ENCODE measurements at places on chromosomes 1 and 21. TPM values are rescaled to one million over a fixed set of nuclear protein-coding genes. Genes with fewer than 3 reads are reported as not detected.

DNA sequence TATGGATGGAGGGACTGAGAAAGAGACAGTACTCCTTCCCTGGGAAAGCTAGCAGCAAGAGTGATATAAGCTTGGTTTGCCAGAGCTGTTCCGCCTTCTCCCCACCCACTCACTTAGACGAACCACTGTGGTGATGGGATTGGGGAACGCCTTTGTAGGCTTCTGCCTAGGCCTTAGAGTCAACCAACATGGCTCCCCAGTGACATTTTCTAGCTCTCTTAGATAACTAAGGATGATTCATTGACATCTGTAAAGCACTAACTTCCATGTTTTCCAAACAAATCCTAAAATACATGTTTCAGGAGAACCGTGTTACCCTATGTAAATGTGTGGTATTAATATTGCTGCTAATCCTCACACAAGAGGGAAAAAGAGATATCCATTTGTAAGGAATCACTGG, 21.6 kb upstream of the SSX2IP start:
- H3K27me3 ChIP-seq, result peaks cover 11% of the 10 kb centered on the region
- no peak overlapping the region for H3K27ac ChIP-seq
- H3K4me3 ChIP-seq, result no peak overlapping the region
- H3K4me1 ChIP-seq, result no peaks in the 10 kb centered on the region
- no peak for DNase-seq
- H3K36me3 ChIP-seq, result no peaks in the 10 kb centered on the region

- no peak overlapping the region for H3K27ac ChIP-seq
- no peaks in the 10 kb centered on the region for H3K36me3 ChIP-seq
- peaks cover 29% of the 10 kb centered on the region for H3K27me3 ChIP-seq
- DNase-seq, result no peak
- H3K4me1 ChIP-seq, result no peaks in the 10 kb centered on the region
- H3K4me3 ChIP-seq, result no peak overlapping the region
Measured at GRCh38 chr1:22627331-22627730, 9.1 kb upstream of the C1QA start.

DNA sequence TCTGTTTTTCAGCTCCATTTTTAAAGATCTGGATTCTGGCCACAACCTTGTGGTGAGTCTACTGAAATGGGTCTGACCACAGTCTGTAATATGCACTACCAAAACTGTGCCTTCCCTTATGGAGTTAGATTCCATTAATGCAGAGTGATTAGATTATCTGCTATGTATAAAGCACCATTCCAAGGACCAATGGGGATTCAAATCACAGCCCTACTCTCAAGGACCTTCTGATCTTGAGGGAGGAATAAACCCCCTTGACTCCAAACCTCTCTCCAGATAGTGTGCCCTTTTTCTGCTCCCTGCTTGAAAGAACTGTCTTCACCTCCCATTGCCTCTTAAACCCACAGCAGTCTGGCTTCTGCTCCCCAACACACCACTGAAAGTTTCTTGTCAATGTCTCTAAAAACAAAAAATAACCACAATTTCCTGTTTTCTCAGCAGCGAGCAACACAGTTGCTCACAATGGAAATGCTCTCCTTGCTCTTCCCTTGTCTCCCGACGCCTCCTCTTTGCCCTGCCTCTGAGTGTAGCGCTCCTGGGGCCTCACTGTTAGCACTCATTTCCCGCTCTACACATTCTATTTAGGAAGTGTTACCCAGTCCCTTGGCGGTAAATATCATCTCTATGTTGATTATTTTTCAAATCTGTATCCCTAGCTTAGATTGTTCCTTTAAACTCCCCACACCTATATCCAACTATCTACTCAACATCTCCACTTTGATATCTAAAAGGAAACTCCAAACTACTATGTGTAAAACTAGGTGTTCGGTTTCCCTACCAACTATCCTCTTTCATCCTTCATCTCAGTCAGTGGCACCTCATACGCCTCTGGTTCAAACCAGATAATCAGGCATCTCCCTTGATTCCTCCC, 13.6 kb downstream of the PCNX2 start:
- H3K4me3 ChIP-seq, result peak overlapping the region; percentile 47
- no peaks in the 10 kb centered on the region for H3K27me3 ChIP-seq
- peak overlapping the region; percentile 27 for H3K27ac ChIP-seq

DNA sequence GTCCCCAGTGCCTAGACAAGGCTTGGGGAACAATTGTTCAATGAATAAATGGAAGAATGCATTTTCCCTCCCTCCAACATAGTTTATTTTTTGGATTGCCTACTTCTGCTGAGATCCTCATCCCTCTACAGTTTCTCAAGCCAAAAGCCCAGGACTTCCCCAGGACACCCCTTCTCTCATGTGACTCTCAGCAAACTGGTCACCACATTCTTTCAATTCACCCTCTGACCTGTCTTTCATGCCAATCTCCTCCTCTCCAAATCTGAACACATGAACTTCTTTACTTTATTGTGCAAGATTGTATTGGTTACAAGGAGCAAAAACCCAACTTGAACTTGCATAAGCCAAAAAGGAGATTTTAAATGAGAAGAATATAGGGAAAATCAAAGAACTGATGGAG, 103.2 kb upstream of the JUN start:
- no peak overlapping the region for H3K4me3 ChIP-seq
- H3K4me1 ChIP-seq, result peaks cover 37% of the 10 kb centered on the region
- no peaks in the 10 kb centered on the region for H3K27me3 ChIP-seq
- H3K36me3 ChIP-seq, result peaks cover 7% of the 10 kb centered on the region

GRCh38 chr1:178142806-178143205, 48.9 kb downstream of the RASAL2 start:
- no peak overlapping the region for H3K4me3 ChIP-seq
- no peaks in the 10 kb centered on the region for H3K27me3 ChIP-seq
- no peaks in the 10 kb centered on the region for H3K36me3 ChIP-seq
- H3K4me1 ChIP-seq, result no peaks in the 10 kb centered on the region
- DNase-seq, result no peak
- no peak overlapping the region for H3K27ac ChIP-seq

DNA sequence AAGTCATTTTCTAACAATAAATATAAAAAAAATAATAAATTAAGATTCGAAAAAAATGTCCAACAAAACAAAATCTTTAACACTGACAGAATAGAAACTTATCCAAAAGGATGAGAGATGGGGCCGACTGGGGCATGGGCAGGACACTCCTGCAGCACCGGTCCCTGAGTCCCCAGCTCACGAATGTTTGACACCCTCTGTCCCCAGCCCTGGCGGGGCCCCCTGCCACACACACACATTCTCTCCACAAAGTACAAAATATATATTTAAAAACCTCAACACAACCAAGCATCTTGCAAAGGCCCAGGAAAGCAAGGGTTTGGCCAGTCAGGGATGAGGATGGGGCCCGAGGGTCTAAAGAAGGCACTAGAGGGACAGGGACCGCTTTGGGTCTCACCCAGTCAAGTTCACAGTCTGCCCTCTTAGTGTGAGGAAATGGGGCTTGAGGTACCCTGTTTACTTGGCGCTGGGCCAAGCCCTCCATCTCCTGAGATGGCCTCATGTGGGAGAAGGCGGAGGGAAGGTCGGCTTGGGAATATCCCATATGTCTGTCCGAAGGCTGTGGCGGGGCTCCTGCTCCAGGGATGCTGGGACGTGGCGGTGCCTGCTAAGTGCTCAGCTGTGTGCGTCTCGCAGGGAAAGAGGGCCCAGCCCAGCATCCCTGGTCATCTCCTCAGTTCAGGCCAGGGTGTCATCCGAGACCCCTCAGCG, 31.3 kb downstream of the EPHA2 start:
- H3K27me3 ChIP-seq, result no peaks in the 10 kb centered on the region
- no peak for DNase-seq
- peaks cover 6% of the 10 kb centered on the region for H3K4me1 ChIP-seq

DNA sequence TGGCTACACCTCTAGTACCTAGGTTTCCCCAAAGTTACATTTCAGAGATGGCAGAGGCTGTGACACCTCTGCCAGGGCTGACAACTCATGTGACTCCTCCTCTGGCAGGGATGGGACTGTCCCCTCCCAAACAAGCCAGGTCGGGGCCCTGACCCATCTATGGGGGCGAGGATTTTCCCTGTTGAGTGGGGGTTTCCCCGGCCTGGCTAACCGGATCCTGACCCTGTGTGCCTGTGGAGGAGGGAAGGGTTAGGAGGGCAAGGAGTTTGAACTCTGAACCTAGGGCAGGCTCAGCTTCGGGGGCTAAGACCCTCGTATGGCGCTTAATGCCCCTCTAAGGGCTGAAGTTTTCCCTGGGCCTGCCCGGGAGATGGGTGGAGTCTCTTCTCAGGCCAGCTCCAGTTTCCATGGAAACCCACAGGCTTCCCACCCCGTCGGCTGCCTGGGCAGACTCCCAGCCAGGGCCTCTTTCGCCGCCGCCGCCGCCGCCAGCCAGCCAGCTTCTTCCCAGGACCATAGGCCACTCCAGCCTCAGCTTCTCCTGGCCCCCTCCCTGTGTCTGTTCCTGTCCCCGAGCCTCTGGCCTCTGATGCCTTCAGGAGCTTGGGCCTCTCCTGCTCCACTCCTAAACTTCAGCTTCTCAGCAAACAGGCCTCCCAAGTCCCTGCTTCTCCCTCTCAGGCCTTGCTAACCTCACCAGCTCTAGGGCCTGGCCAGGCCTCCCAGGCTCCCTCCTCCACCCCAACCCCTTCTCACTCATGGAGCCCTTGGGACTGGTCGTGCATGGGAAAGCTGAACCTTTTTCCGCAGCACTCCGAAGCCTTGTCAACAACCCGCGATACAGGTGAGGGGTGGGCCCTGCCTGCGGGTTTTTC, at the start of gene BTBD19:
Gene BTBD19, plus strand, starts transcription at position 461 of the 875 bp plus-strand sequence. Its CDS starts 298 bp downstream, at position 759.
- no peak for DNase-seq
- H3K4me1 ChIP-seq, result peaks cover 49% of the 10 kb centered on the region
- peak within 1 kb of the TSS; percentile 99 for H3K27ac ChIP-seq
- H3K4me3 ChIP-seq, result peak within 1 kb of the TSS; percentile 78
- H3K27me3 ChIP-seq, result no peaks in the 10 kb centered on the region

DNA sequence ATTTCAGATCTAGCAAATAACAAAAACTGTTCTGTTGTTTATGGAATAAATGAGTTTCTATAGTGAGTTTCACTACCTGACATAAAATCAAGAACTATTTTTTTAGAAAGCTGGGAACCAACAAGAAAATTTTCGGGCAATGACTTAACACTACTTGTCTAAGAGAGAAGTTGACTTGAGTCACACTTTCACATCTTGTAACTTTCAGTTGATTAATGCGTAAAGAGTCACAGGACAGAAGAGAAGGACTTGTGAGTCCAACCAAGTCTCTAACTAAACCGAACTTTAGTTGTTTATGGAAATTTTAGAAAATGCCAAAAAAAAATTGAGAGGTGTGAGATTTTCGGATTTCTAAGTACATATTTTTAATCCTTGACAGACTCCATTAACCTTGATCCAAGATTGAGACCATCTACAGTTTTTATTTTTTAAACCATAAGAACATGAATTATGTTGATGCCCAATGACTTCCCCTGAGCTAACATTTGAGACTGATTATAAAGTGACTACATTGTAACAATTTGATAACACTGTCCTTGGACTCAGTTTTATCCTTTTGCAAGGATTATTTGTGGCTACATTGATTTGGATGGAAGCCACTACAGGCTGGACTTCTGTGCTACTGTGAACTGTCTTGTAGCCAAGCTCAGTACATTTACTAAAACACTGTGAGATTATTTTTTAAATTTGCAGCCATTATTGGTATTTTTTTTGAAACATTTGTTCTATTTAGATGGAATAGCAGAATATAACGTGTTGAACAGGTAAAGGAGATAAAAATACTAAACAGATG, 284.0 kb downstream of the PTPRC start:
- peaks cover 47% of the 10 kb centered on the region for H3K36me3 ChIP-seq
- DNase-seq, result no peak
- no peaks in the 10 kb centered on the region for H3K27me3 ChIP-seq

DNA sequence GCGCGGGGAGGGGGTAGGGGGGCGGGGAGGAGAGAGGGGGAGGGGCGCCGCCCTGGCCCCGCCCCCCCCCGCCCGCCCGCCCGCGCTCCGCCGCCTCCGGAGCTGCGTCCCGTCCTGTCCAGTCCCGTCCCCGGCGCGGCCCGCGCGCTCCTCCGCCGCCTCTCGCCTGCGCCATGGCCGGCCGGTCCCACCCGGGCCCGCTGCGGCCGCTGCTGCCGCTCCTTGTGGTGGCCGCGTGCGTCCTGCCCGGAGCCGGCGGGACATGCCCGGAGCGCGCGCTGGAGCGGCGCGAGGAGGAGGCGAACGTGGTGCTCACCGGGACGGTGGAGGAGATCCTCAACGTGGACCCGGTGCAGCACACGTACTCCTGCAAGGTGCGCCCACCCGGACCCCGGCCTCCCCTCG, at the start of gene AGRN:
Gene AGRN, plus strand, starts transcription at position 121 of the 405 bp plus-strand sequence. Its CDS starts 53 bp downstream, at position 174.
- peak within 1 kb of the TSS; percentile 60 for H3K4me3 ChIP-seq
- peaks cover 12% of the 10 kb centered on the region for H3K36me3 ChIP-seq
- H3K27me3 ChIP-seq, result peaks cover 2% of the 10 kb centered on the region

GRCh38 chr1:24503059-24503751, 569 bp downstream of the RCAN3 start:
- peaks cover 58% of the 10 kb centered on the region for H3K4me1 ChIP-seq
- peak overlapping the region; percentile 93 for H3K27ac ChIP-seq
- peak overlapping the region; percentile 92 for H3K4me3 ChIP-seq
- peaks cover 22% of the 10 kb centered on the region for H3K36me3 ChIP-seq
- no peaks in the 10 kb centered on the region for H3K27me3 ChIP-seq
- no peak for DNase-seq

DNA sequence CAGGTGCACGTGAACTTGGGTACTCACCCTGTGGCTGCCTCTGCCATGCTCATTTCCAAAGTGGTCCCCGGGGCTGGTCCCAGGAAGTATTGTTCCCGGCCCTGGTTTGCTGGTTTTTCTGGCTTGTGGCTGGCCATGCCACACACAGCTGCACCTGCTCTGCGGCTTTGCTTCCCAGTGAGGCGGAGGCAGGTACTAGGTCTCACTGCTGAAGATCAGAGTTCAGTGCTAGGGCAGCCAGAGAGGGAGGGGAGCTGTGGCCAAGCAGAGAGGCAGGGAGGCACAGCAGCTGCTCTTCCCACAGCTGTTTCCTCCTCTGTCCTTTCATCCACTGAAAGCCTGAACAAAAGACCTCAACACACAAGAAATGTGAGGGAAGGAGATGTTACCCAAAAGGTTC, 30.5 kb downstream of the ENO1 start:
- H3K4me1 ChIP-seq, result peaks cover 7% of the 10 kb centered on the region
- DNase-seq, result no peak
- H3K4me3 ChIP-seq, result no peak overlapping the region
- H3K27me3 ChIP-seq, result peaks cover 4% of the 10 kb centered on the region
- H3K27ac ChIP-seq, result no peak overlapping the region

GRCh38 chr1:106755682-106756406, 300.6 kb upstream of the PRMT6 start:
- H3K27me3 ChIP-seq, result no peaks in the 10 kb centered on the region
- H3K4me3 ChIP-seq, result no peak overlapping the region
- no peaks in the 10 kb centered on the region for H3K36me3 ChIP-seq
- H3K4me1 ChIP-seq, result no peaks in the 10 kb centered on the region

- H3K4me1 ChIP-seq, result no peaks in the 10 kb centered on the region
- no peaks in the 10 kb centered on the region for H3K36me3 ChIP-seq
- H3K27me3 ChIP-seq, result peaks cover 18% of the 10 kb centered on the region
- H3K4me3 ChIP-seq, result no peak overlapping the region
- no peak overlapping the region for H3K27ac ChIP-seq
Measured at GRCh38 chr1:110187139-110187890, 22.8 kb upstream of the KCNC4 start.

Gene RORC
- total RNA-seq, result 1.4 TPM

Gene NTRK1
- total RNA-seq, result 13.7 TPM

Gene NUDT4B
- total RNA-seq, result not detected

Gene SYTL1
- 103 TPM for total RNA-seq

Gene C8A
- total RNA-seq, result not detected

Gene CD247
- total RNA-seq, result 252 TPM
